Bronchus fibroblast of lung (primary cell): ENCODE measurements at places on chromosomes 13 and 19. TPM values are rescaled to one million over a fixed set of nuclear protein-coding genes. Genes with fewer than 3 reads are reported as not detected.

PCSK4 gene
- total RNA-seq: 1.2 and 1.6 TPM in 2 replicates

ZNF599 gene
- 10.6 and 14.1 TPM in 2 replicates for total RNA-seq

THSD8 gene
- total RNA-seq: not detected in 2 replicates

OR7D2 gene
- total RNA-seq: not detected in 2 replicates

VSTM1 gene
- total RNA-seq: not detected in 2 replicates

TMEM86B gene
- total RNA-seq: 0.84 and 1.2 TPM in 2 replicates

MYPOP gene
- 2.7 and 2.9 TPM in 2 replicates for total RNA-seq

NLRP9 gene
- total RNA-seq: not detected in 2 replicates

C13orf42 gene
- total RNA-seq: not detected in 2 replicates

RXFP2 gene
- not detected in 2 replicates for total RNA-seq

CAB39L gene
- total RNA-seq: 6.7 and 7.1 TPM in 2 replicates

PRR19 gene
- 0.84 and 1.0 TPM in 2 replicates for total RNA-seq
